ENCODE measurements at places on chromosomes 2 and 18.

- no peak for DNase-seq
These were observed 166.5 kb downstream of the CERS6 start for GRCh38 chr2:168622559-168622958.

- no peak for DNase-seq
These were observed 36.5 kb downstream of the MGAT5 start for GRCh38 chr2:134290358-134290757.

DNA sequence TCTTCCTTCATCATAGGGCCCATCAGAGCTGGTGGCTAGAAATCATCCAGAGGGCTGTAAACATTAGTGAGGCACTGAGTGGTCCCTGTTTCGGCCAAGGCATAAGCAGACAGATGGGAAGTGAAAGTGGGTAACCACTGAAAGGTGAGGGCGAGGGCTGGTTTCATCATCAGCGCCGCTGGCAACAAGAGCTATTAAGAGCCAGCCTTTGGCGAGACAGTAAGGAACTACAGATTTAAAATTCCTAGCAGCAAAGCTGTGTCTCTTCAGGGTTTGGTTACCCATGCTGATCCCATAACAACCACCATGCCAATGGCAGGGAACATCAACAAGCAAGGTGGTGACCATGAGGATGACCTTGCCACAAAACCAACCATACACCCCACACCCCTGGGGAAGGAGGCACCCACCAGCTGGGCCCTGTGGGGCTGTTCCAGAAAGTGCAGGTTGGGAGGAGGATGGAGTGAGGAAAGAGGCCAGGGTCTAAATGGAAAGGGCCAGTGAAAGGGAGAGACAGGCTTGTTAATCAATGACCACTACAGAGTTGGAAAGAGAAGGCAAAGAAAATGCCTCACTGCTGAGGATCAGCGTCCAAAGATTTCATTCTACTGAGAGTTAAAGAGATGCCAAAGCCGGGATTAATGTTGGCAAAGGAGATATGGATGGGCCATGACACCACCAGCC is 9.0 kb upstream of the SLC20A1 start:
- DNase-seq = no peak

DNA sequence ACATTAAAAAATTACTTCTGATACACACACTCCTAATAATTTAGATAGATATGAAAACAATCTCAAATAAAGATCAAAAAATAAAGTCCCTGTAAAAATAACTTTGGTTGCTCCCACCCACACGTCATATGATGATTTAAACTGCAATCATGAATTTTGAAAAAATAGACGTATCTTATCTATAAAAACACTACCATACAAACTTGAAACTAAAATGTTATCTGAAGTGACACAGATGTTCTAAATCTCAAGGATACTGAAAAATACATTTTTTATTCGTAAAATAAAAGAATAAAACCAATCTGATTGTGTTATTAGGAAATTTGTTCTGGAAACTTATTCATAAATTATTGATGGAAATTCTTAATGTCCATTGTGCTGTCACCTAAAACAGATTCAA is 8.1 kb upstream of the BOLA3 start:
- no peak for DNase-seq

DNA sequence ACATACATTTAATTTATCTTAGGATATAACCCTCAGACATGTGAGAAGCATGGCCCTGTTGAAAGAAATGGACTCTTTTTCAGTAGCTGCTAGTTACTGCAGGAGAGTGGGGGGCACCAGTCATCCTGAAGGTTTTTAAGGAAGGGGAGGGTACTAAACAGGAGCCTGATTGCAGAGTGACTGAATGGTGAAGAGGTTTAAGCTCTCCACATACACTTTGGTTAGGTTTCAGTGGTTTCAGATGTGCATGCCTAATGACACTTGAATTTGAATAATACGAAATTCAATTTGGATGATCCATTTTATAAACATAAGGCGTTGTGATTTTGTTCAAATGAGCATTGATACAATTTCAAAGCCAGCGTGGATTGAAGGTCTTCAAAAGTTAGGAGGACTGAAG is 10.9 kb upstream of the FAM237A start:
- no peak for DNase-seq

DNA sequence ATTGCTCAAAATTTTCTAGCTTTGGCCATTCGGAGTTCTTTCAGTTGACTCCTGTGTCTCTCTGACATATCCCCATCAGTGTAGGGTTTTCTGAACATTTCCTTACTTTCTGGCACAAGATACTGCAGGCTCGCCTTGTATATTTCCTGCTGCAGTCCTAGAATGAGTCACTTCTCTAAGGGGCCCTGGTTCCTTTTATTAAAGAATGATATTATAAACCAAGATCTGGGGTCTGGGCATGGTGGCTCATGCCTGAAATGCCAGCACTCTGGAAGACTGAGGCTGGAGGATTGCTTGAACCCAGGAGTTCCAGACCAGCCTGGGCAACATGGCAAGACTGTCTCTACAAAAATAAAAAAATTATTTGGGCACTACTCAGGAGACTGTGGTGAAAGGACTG is 3.0 kb upstream of the RPL37A start:
- DNase-seq = no peak

- DNase-seq = no peak
These were observed 98.1 kb downstream of the CRIM1 start for GRCh38 chr2:36453652-36454051.

DNA sequence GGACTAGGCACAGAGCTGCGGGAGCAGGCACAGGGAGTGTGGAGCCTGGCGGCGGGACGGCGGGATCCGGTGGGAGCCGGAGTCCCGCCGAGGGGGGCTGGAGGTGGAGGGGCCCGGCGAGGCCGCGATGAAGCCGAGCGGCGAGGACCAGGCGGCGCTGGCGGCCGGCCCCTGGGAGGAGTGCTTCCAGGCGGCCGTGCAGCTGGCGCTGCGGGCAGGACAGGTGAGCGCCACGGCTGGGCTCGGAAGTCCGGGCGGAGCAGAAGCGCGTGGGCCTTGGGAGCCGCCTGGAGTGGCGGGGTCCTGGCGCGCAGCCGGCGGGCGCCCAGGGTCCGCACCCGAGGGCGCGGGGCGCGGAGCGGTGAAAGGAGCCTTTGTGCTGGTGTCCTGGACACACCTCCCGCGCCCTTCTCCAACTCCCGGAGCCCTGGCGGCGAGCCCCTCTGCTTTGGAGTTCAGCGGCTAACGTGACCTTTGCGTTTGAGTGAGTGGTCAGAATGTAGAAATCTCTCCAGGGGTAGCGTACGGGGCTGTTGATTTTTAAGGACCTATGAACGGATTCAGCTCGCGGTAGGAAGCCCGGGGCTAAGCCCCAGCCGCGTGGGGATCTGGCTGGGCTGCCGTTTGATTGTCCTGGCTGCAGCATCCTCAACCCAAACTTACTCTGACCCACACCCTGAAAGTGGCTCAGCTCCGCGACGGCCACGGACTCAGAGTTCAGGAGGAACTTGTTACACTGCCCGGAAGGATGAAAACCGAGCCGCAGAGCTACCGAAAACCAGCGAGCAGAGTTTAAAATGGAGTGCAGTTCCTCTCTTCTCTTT is 448 bp downstream of the IMPA2 start:
- DNase-seq = no peak

DNA sequence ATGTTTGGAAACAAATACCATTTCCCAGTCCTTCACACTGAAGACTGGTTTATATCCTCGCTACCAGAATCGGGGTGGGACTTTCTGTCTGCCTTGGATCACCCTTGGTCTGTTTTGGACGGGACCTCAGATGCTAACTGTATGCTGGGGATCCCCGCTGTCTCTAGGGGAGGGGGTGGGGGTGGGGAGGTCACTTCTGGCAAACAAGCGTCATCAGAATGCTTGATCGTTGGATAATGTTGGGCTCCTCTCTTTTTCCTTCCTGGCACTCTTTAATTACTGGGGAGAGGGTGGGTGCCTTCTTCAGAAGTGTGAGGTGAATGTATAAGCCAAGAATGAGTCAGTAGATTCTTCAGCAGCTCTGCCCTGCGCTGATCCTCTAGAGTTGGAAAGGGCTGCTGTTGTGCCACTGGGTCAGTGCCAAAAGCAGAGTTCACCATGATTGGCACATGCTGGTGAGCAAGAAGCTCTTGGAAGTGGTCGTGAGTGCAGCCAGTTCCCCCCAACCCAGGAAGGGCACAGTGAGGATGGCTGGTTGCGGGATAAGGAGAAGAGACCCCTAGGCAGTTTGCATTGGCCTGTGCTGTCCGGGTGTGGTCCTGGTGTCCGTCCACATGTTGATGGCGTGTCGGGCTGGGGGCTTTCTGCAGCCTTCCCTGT is 32.2 kb downstream of the DGKD start:
- DNase-seq = no peak

DNA sequence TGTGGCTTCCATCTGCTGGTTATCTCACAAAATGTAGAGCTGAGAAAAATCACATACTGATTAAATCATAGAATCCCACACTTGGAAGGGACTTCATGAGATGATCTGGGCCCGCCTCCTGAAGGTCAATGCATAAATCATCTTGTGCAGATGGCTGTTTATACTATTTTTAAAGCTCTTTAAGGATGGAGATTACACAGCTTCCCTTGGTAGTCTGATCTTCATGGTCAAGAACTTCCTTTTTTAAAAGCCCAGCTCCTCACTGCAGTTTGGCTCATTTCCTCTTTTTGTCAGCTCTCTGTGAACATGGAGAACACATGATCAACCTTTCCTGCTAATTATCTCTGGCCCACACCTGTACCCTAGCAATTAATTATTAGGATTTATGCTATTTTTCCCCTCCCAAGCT is 25.9 kb downstream of the GCG start:
- no peak for DNase-seq

DNA sequence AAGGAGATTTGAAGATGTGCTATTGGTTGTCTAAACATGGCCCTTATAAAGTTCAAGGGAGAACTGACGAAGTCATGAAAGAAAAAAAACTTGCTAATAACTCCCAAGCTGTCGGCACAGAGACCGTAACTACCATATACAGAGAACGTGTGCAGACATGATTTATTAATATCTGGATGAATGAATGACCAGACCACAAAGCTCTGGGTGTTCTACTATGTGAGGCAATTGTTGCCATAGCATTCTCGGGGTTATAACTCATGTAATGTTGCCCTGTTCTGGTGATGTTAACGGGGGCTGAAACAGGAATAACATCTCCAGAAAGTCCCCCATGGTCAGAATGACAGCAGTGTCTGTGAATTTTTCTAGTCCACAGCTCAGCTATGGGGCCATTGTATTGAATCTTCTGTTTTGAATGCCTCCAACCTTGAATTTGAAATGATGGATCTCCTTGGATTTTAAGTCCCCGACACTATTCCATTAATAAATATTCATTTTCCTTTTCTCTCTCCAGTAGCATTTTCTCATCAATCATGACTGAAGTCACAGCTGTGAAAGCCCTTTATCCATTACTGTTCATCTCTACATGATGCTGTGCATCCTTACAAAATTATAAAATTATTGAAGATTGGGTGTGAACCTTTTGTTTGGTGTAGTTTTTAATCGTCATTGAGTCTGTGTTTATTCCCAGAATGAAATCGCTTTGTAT is 483.4 kb upstream of the KLHL29 start:
- no peak for DNase-seq

GRCh38 chr18:24273596-24273995 is 124.0 kb downstream of the OSBPL1A start:
- no peak for DNase-seq

DNA sequence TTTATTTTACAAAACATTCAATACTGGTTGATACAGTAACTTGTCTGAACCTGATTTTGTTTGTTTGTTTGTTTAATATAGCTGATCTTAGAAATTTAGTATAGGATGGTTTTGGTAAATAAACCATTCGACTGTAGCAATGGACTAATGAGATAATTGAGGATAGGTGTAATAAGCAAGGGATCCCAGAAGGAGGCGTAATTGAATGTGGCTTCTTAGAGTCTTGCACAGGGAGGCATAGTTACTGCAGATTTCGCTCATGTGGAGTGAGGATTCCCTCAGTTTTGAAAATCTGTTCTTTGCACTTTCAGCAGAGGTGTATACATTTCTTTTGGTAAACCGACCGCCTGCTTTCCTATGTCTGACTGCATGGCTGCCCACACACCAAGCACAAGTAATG is 709.6 kb downstream of the SOCS6 start:
- no peak for DNase-seq

DNA sequence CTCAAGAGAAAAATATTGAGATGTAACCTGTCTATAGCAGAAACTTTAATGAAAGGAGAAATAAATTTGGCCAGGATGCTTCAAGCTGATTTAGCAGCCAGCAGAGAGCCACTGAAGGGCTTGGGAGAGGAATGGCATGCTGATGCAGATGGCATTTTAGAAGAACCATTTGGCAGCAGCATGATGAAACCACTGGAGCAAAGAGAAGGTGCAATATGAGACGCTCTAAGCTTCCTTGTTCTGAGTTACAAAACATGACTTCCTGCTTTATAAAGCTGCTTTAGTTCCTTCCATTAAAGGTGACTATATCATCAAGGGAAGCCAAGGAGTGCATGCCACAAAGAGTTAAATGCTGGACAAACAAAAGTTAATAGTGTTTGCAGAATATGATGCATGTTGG is 189.7 kb downstream of the PID1 start:
- no peak for DNase-seq
